ENCODE measurements at places on chromosomes 3 and 15.
A peak's percentile ranks its signal among the peaks of the same experiment; 100 is the strongest.

- DNase-seq, result no peak
Measured at GRCh38 chr3:146646261-146646660, 41.1 kb upstream of the PLSCR5 start.

DNA sequence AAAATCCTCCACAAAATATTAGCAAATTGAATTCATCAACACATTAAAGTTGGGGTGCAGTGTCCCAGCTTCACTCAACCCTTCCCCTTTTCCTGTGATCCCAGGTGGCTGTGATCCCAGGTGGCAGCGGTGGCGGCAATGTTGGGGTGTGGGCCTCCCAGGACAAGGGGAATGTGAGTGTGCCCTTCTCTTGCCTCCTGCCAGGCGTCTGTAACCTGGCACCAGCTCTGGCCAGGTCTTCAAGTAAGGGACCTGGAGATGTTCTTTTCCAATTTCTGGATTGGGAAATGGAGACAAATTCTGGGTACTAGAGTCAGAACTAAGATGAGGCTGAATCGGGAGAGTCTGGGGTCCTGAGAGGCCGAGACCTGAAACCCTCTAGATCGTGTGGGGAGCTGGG, 20.1 kb downstream of the GOLGA6A start:
- no peak for DNase-seq

DNA sequence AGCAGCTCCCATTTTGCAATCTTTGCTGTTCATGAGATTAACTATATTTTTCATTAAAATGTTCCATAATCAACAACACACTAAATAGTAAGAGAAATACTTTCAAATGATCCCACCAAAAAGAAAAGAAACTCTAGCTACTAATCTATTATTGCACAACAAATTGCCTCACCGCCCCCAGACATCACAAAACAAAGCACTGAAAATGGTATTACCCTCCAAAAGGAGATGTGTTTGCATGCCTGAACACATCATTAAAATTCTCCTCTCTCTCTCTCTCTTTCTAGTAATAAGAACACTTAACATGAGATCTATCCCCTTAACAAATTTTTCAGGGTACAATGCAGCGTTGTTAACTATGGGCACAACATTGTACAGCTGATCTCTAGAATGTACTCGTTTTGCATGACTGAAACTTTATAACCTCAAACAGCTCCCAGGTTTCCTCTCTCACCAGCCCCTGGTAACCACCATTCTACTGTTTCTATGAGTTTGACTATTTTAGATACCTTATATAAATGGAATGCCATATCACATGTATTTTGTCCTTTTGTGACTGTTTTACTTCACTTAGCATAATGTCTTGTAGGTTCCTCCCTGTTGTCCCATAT, 33.1 kb downstream of the WNT5A start:
- no peak for DNase-seq

- DNase-seq, result no peak
Measured at GRCh38 chr3:136485777-136486176, 235.6 kb downstream of the PCCB start.

GRCh38 chr15:59380902-59381610, 8.4 kb upstream of the MYO1E start:
- no peak for DNase-seq

- DNase-seq, result no peak
Measured at GRCh38 chr3:71874618-71875017, 89.7 kb upstream of the PROK2 start.

GRCh38 chr15:59997070-59997701, 6.9 kb upstream of the FOXB1 start:
- no peak for DNase-seq

- DNase-seq, result no peak
Measured at GRCh38 chr15:78243491-78243941, 9.2 kb upstream of the ACSBG1 start.

DNA sequence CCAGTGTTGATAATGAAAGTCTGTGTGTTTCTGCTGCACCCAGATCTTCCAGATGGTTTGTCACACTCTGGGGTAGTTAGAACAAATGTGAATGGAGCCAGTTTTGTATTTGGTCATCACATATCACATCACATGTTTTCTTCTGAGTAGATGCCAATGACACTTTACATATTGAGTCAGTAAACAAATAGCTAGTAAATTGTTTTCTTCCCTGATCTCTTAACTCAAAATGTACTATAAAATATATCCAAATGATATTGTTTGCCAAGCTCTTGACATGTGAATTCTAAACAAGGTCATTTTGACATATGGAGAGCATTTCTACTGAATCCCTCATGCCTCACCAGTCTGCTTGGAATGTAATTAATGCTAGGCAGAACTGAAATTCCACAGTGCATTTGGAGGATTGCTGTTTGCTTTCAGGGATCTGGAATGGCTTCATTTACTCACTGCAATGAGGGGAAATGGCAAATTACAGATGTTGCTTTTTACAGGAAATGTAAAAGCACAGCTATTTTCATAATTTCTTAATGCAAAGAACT, 45.0 kb downstream of the PDHB start:
- peak; percentile 10 for DNase-seq

- no peak for DNase-seq
Measured at GRCh38 chr3:4474683-4475490, 7.8 kb upstream of the SUMF1 start.

DNA sequence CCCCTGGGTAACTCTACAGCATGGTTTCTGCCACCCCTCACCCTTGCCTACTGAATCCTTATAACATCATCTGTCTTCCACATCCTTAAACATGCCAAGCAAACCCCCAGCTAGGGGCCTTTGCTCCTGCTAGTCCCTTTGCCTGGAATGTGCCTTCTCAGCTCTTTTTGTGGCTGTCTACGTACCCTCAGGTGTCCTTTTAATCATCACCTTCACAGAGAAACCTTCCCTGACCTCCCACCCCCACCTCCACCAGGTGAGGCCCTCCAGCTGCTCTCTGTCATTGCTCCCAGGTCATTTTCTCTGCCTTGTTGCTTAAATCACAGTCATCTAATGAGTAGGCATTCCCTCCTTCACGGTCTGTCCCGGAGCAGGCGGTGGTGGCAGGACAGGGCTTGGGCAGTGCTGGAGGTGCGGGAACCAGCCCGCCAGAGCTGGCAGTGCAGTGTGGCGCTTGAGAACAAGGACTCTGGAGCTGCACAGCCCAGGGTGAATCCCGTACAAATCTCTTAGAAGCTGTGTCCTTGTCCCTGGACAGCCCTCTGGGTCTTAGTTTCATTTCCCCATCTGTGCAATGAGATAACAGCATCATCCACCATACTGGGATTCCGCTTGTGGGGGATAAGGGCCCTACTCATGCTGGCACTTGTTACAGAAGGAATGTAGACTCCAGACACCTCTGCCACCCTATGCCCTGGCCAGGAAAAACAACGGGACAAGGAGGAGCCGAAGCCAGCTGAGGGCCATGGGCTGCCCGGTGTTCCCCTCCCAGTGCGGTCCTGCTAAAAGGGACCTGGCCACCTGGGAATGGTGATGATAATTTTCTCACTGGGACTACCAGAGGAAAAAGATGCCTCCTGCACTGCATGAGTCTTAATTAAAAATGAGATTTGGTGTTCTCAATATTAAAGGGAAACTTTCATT, 52.1 kb upstream of the IQSEC1 start:
- DNase-seq, result no peak

- DNase-seq, result no peak
Measured at GRCh38 chr3:105365391-105366325, 1.1 kb upstream of the ALCAM start.

DNA sequence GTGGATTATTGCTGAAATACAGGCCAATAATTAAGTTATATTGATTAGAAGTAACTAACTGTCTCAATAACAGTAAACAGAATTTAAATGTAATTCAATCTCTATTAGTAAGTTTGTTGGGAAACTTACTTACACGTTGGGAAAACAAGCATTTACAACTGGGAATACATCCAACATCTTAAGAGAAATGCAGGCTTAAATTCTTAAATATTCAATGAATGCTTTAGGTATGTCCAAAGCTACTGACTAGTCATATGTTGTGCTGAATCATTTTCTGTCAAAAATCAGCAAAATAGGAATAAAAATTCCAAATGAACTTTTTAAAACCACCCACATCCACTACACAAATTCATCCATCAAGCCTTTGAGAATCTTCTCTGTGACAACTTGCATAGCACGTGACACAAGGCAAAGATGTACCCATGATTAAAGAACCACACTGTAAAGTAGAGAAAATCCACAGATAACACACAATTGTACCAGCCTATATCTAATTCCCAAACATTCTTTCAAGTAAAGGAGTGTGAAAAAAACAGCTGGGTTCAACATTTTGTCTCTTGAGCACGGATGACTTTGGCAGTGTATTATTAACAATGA, 60.0 kb downstream of the NMNAT3 start:
- no peak for DNase-seq

DNA sequence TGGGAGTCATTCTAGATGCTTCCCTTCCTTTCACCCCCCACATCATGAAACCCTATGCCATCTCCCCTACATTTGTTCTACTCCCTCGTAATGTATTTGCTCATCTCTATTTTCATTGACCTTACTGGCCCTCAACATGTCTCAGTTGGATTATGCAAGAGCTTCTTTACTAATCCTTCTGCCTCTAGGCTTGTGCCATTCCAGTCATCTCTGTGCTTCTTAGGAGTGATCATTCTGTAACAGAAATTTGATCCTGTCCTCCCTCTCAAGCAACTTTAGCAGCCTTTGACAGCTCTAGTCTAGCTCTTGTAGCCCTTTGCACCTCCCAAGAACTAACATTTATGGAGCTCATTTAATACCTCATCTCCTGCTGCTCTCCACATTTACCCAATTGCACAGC, 64.7 kb downstream of the ISL2 start:
- no peak for DNase-seq

Data from NCI-H1694 (cell line).